ENCODE measurements at places on chromosomes 3 and 15.

DNA sequence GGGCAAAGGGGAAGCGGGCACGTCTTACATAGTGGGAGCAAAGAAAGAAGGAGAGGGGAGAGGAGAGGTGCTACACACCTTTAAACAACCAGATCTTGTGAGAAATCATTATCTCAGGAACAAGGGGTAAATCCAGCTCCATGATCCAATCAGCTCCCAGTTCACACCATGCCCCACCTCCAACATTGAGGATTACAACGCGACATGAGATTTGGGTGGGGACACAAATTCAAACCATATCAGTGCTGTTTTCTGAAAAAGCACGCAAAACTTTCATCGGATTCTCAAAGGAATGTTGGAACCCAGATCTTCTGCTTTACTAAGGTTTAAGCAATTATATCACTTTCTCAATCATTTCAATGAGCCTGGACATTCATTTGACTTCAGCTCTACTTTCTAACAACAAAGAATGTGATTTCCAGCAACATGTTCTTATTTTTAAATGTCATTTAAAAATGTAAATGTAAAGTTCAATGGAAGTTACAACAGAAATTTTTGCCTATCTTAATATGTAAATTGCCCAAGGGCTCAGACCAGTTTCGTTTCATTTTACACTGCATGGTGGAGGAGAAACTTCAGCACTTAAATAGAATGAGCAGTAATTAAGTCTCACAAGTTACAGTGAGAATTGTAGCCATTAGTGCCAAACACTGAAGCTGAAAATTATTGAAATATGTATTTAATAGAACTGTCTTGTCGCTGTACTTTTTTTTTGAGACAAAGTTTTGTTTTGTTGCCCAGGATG, 8.4 kb upstream of the CCDC54 start:
- no peak for DNase-seq

GRCh38 chr15:89475661-89476060, 20.7 kb downstream of the RHCG start:
- DNase-seq = no peak

DNA sequence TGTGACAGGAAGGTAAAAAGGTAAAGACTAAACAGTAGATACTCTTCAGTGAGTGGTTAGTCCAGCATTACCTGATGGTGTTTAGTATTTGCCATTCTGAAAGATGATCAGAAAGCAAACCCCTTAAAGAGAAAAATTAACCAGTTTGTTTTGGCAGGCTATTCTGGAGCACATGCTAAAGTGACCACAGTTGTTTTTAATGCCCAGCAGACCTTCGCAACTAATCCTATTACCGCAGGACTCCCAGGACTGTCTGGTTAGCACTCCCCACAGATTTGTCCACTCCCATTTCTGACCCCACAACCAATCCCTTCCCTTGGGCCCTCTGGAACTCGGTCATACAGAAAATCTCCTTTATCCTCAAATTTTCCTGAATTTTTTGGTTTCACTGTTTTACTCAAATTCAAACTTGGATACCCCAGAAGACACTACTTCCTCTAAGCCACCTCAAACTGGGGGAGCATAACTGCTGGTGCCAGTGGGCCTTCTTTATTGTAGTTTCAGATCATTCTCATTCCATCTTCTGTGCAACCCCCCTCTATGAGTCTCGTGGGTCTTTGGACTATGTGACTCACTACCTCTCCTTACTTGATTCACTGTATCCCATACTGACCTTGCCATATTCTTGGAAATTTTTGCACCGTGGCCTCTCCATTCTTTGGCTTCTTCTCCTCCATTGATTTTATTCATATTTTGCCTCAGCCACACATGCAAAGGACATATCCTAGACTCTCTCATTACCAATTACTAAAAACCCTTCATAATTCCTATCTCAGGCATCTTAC, 104.4 kb downstream of the RBMS3 start:
- no peak for DNase-seq

- DNase-seq = no peak
Measured at GRCh38 chr3:191328383-191328961, 722 bp upstream of the CCDC50 start.

DNA sequence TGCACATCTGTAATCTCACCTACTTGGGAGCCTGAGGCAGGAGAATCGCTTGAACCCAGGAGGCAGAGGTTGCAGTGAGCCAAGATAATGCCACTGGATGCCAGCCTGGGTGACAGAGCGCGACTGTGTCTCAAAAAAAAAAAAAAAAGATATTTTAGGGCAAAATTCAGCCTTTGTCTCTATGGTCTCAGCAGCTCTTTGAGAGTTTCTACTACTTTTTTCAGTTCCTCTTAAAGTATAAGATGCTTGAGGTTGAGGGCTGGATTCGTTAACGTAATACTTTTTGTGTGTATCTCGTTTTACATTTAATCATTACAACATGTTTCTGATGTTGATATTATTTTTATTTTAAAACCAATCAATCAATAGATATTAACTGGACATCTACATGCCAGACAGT, 381.2 kb upstream of the TBL1XR1 start:
- DNase-seq = no peak

DNA sequence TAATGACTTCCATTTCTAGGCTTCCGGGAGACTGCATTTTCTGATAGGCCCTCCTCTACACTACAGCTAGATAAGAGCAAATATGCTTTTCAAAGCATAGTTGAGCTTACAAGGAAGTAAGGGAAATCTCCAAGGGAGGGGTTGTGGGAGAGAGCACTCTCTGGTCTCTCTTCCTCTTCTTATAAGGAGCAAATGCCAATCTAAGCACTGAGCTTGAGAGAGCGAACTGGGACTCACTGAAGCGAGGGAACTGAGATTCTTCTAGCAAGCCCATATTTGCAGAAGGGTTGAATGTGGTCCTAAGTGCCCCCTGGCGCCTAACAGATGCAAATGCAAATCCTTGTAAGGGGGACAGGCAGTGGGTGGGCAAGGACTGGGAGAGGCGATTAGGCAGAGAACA, 164.8 kb downstream of the ERC2 start:
- no peak for DNase-seq

DNA sequence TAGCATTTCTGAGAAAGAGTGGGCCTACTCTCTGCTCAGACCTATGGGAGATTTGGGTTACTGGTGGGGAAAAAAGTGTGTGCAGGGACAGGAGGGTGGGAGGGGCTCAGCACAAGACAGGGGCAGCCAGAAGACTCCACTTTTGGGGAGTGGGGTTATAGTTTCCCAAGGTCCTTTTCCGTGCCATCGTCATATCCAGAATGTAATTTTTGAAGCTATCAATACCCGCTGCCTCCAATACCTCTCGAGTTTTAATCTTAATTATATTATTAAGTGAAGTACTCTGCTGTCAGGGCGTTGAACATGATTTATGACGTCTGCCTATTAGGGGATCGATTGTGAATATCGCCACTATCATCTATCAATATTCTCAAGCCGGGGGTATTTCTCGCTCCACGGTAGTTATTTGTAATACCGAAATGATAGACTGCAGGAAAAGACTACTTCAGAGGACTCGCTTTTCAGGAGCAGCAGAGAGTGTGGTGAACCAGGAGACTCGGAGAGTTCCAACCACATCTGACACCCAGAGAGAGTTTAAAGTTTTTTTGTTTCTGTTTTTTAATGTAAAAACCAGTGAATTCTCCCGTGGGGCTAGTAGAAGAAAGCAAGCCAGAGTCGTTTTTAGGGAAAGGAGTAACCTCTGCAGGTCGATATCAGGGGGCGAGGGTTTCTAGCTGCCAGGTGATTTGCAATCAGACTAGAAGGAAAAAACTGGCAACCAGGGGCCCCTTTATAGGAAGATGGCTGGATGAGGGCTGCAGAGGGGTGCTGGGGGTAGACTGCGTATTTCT, 20.6 kb downstream of the NR2F2 start:
- DNase-seq = no peak

- no peak for DNase-seq
Measured at GRCh38 chr3:122920986-122921385, 106.6 kb downstream of the SEMA5B start.

- DNase-seq = no peak
Measured at GRCh38 chr3:108133048-108133369, 42.2 kb upstream of the CD47 start.

DNA sequence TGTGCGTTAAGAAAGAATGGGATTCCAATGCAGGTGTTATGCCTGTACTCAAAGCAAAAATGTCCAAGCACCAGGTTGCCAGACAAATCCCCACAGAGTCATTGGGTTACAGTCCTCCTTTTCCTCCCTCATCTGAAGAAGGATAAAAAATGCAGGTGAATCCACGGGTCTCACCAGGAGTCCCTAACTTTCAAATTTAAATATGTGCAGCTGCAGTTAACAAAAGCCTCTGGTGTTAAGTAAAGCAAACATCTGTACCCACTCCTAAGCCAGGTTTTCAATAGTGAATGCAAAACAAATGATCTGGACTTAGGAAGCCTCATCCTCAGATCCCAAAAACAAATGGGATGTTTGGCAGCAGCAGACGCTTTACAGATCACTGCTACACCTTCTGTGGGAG, 70.4 kb upstream of the SETMAR start:
- DNase-seq = no peak

DNA sequence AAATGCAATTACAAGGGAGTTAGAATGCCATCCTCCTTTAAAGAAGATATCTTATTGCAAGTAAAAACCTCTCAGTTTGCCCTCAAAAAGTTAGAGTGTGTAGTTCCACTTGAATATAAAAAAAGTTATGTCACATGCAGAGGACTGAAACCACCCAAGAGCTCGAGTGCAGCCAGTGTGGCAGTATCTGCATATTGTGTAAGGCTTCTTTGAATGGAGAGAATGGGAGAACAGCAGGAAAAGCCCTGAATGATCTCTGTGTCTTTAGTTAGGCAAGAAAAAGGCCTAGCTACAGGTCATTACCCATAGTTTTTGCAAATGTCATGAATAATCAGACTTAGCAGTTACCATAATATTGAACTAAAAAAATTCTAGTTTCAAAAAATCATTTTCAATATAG, 13.9 kb upstream of the TEX9 start:
- DNase-seq = no peak

DNA sequence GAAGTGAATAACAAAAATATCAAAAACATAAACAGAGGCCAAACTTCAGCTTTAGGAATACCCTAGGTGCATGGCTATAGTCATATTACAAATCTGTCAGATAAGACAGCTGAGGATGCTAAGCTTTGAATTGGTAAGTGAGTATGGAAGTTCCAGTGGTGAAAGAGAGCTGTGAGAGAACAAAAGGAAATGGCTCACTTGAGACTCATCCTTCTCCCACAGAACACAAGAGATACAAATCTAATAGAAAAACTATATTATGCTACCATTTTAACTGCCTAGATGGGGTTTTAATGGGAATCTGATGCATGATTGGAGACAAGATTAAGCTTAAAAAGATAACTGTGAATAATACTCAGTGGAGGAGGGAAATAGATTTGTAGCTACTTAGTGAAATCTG, 21.5 kb upstream of the PEX5L start:
- no peak for DNase-seq

GRCh38 chr3:64462203-64462602, 225.6 kb downstream of the ADAMTS9 start:
- DNase-seq = no peak

DNA sequence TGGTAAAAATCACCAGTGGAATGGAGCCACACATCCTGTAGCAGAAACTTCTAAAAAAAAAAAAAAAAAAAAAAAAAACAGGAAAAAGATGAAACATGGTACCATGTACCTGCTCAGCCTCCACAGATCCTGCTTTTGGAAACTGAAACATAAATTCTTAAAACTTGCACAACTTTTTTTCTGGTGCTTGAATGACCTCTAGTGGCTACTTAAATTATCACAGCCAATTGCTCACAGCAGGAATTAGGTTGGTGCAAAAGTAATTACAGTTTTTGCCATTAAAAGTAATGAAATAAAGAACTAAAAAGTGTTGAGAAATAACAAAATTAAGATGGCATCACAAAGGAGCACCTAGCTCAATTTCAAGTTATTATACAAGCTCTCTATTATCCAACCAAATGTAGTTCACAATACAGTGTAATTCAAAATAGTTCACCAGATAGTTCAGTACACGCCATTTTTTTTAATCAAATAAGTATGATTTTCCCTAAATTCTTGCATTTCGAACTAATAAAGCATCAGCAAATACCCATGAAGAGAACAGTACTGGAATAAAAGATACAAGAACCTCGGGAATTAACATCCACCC, 80.6 kb downstream of the ULK4 start:
- no peak for DNase-seq

DNA sequence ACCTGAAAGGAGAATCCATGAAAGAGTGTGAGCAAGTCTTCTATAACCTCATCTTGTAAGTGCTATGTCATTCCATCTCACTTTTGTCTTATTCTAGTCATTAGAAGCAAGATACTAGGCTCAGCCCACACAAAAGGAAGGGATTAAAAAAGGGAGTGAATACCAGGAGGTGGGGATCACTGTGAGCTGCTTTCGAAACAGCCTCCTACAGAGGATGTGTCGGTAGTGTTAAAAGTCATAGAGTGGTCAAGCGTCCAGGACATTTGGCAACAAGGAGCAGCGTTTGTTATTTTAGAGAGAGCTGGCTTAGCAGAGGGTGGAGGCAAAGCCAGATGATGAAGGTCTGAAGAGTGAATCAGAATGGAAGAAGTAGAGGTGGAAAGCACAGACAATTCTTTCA, 11.7 kb upstream of the ZNF148 start:
- no peak for DNase-seq

- no peak for DNase-seq
Measured at GRCh38 chr3:3605226-3605625, 194.0 kb upstream of the LRRN1 start.

DNA sequence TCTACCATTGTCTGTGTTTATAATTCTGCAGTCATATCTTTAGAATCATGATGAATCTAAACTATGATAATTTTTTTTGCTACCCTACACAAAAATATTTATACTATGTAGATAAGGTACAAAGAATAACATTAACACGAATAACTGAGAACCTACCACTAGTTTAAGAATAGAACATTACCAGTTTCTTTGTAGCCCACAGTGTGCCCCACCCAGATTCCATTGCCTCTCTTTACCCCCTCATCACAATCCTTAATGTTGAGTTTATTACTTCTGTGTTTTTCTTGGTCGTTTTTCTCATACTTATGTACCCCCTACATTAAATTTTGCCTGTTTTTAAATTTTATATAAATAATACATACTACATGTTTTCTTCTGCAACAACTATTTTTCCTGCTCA, 140.5 kb downstream of the BBX start:
- DNase-seq = no peak

DNA sequence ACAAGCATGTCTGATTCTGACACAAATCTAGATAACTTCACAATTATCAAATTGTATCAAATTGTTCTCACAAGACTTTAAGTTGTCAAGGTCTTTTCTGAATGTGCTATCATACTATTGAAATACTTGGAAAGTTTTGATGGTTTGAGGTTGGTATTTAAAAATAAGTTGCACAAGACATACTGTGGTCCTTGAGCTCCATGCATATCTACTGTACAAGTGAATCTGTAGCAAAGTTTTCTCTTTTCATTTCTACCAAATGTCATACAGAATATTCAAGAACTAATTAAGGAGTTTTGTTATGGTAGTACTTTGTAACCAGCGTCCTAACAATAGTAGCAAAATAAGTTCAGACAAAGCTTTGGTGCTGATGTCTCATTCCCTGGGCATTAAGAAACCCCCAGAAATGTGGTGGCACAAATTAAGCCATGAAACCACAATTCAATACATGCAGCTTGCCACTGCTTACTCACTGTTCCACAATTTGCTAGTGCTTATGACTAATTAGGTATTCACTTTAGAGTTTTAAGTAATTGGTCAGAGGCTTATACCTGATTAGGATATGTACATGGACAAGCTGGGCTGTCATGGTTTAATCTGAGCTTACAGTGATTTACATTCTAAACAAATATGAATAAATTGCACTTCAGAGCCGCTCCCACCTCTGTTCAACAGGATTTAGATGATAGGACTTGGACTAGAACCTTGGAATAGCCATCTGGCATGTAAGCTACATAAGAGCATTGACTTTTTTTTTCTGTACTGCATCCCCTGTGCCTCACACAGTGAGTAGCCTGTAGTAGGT, 8.8 kb downstream of the TBC1D23 start:
- DNase-seq = no peak

Measured in activated CD4-positive, alpha-beta T cell treated with anti-CD3 and anti-CD28 coated beads, Interleukin-2, amount 50 U/mL, for 4 hours (primary cell).